NCI-H1417 (cell line): ENCODE measurements at places on chromosomes 3 and 15.

GRCh38 chr3:196165850-196166249 is 45.4 kb downstream of the ZDHHC19 start:
- DNase-seq, result no peak

- no peak for DNase-seq
These were observed 15.0 kb downstream of the RYK start for GRCh38 chr3:134235577-134236076.

DNA sequence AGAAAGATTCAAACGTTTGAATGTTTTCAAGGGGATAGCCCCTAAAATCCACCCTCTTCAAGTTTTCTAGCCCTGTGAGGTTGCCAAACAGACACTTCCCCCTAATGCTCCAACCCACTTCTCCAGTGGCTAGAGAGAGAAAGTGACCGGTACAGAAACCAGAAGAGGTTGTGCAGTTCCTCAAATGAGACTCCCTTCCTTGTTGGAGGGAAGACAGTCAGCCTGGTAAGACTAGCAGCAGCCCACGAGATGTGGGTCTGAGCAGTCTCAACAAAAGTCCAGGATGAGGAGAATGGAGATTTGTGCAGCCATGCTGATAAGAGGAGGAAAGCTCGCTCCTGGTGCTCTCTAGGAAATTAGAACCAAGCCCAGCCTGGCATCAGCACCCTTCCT is 222.8 kb upstream of the TPRG1 start:
- DNase-seq, result no peak

DNA sequence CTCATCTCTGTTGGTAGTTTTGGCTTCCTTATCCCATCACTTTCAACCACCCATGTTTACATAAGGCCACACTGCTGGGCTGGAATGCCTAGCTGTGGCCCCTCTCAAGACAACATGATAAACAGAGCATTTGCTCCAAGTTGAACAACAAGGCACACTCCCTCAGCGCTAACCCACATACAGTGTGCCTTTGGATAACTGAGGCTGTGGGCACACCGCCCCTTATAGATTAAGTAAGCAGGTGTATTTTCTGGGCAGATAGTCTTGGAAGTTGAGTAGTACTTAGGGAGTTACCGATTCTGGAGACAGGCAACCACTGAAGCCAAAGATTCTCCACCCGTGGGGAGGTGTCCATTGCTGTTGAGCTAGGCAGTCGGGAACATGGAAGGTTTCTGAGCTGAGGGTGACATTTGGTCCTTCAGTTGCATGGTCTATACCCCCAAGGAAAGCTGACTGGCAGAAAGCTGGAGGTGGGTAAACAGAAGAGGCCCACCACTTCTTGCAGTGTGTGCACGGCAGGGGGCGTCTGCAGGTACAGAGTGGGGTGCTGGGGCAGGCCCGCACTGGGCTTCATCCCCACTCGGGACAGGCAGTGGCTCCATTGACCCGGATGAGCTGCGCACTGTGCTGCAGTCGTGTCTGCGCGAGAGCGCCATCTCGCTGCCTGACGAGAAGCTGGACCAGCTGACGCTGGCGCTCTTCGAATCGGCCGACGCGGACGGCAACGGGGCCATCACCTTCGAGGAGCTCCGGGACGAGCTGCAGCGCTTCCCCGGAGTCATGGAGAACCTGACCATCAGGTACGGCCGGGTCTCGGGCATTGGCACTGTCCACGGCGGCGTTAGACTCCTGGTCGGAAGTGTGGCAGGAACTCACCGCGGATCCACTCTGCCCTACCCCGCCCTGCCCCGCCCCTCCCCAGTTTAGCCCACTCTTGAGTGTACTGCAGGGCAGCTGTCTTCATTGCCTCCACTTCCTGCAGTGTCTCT is 16.8 kb downstream of the NOX5 start:
- peak; percentile 13 for DNase-seq

- peak; percentile 58 for DNase-seq
These were observed 6.2 kb upstream of the TIPARP start for GRCh38 chr3:156668073-156668763.

- DNase-seq, result no peak
These were observed 63.0 kb upstream of the ACP3 start for GRCh38 chr3:132254076-132254755.

GRCh38 chr3:181711325-181712135 is at the start of gene SOX2:
Gene SOX2, plus strand, starts transcription at chr3:181711925. Its CDS starts 436 bp downstream, at chr3:181712361.
- DNase-seq, result peak; percentile 99
